Activated B cell treated with CpG ODN at 0.5 μM for 24 hours (primary cell): ENCODE measurements at places on chromosomes 1 and 21.

GRCh38 chr1:11650331-11650991, 3.8 kb downstream of the FBXO2 start:
- peak; percentile 71 for DNase-seq

DNA sequence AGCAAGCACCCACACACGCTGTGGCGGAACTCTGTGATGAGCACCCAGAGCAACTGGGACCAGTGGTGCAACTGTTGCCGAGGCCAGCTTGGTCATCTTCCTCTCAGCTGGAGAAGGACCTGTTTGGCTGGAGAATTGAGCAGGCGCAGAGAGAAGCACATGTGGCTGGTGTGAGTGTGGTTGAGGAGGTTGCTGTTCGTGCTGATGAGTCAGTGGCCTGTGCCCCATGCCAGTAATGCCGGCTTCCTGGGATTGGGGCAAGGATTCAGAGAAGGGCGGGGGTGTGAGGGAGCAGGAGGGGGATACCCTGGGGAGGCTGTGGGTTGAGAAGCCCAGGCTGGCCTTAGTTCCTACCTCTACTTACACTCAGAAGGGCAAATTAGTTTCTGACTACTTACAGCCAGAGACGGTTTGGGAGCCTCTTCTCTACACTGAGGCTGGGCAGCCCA, 57.5 kb upstream of the EPS8L3 start:
- DNase-seq = no peak

GRCh38 chr1:220711056-220711809, 21.1 kb downstream of the C1orf115 start:
- DNase-seq = no peak

GRCh38 chr1:38538834-38539233, 320.7 kb downstream of the RRAGC start:
- no peak for DNase-seq

DNA sequence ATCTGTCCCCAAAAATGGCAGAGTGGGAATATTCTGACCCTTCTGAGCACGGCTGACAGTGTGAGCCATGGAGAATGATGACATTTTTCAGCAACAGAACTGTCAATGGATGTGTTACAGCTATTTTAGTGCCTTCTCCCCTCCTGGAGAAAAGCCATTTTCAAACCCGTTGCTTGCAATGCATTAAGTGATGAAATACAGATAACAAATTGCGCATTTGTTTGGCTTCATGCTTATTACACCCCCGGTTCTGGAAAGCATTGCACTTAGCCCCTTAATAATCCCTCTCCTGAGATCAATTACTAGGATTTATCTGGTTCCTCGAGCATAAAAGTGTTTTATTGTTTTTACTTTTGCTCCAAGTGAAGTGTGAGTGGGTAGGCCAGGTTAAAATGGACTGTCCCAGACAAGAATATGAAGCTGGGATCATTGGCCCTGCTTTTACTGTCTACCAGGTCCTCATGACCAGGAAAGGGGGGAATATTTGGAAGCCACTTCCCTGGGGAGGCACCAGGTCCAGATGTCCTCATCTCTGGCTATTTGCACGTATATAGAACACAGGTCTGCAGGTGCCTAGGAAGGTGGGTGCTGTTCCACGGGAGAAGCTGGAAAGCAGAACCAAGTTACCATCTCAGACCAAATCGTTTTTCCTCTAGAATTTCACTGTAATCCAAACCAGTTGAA, 37.5 kb upstream of the HHAT start:
- DNase-seq = no peak

DNA sequence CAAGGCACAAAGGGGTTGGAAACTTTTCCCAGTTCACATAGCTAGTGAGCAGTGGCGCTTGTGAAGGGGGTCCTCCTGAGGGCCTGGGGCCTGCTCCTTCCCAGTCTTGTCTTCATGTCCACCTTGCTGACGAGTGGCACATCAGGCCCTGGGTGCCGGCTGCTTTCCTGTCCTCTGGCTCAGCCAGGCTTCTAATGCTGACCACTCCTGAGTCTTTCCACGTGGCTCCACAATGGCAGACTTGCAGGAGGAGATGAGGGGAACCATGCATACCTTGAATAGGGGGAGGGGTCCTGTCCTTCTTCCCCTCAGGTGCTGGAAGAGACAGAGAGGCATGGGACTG, 38.7 kb downstream of the MAPKAPK2 start:
- DNase-seq = no peak

- no peak for DNase-seq
Measured at GRCh38 chr1:15402809-15403450, 6.8 kb upstream of the EFHD2 start.

GRCh38 chr1:156319664-156320063, 18.4 kb downstream of the CCT3 start:
- no peak for DNase-seq

- DNase-seq = no peak
Measured at GRCh38 chr1:179448437-179449149, 82.8 kb downstream of the AXDND1 start.

- no peak for DNase-seq
Measured at GRCh38 chr1:159884296-159884695, 15.7 kb downstream of the CFAP45 start.

DNA sequence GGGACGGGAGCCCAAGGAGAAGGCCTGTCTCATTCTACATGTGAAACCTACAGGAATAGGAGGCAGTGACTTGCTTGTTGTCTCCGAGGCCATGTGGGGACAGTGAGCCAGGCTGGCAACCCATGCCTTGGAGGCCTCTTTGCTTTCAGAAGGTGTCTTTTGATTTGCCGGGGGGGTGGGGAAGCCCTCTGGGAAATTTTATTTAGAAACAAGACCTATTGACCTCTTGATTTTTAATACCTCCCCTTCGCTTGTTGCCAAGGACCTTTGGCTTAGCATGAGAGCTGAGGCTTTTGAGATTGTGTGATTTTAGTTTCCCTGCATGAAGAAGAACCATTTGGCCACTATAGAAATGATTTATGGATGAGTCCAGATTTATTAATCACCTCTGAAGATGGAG, 4.1 kb downstream of the ARMH1 start:
- DNase-seq = no peak

DNA sequence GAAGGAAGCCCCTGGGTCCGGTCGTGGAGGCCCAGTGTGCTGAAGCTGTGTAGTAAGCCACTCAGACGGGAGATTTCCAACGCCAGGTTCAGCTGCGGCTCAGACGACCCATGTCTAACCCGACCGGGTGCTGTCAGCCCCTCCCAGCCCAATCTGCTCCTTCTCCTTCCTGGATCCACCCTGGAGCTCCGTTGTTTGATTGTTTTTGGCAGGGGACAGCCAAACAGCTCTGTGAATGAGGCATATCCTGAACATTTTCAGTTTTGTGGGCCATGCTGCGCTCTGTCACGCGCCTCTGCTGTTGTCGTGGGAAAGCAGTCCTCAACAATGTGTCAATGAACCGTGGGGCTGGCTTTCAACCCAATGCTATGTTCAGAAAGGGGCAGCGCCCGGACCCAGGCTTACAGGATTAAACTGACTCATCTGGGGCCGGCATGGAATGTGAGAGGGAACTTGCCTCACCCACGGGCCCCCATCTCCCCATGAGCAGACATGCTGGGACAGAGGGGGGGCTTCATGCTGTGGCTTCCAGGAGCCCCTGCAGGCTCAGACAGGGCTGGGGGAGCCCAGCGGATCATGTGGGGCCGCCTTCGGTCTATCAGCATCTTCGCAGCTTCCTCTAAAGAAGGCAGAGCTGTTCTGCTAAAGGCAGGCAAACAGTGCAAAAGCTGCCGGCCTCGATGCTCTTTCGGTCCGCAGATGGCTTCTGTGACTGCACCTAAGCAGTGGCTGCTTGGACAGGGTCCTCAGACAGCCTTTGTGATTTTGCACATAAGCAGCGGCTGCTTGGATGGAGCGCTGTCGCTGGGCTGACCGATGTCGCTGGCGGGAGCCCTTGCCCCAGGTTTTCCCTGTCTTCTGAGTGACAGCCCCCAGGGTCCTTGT, 101.7 kb downstream of the RIPK4 start:
- DNase-seq = no peak

GRCh38 chr1:228029281-228029680, 22.5 kb downstream of the WNT3A start:
- peak; percentile 4 for DNase-seq

DNA sequence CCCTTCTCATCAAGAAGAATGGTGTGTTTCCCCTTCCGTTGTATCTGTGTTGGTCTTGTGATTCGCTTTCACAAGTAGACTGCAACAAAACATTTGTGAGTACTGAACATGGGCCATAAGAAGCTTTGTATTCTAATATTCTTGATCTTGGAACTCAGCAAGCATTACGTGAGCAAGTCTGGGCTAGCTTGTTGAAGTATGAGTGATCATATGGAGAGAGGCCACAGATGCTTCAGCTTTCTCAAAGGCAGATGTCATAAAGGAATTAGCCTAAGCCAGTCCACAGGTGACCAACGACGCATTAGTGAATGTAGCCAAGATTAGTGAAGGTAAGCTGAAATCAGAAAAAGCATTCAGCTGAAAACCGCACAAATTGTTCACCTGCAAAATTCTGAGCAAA, 609.6 kb upstream of the NEGR1 start:
- no peak for DNase-seq

- no peak for DNase-seq
Measured at GRCh38 chr1:47656719-47657685, 219.2 kb downstream of the FOXD2 start.

- DNase-seq = no peak
Measured at GRCh38 chr1:155113450-155113980, 14.2 kb upstream of the EFNA1 start.

DNA sequence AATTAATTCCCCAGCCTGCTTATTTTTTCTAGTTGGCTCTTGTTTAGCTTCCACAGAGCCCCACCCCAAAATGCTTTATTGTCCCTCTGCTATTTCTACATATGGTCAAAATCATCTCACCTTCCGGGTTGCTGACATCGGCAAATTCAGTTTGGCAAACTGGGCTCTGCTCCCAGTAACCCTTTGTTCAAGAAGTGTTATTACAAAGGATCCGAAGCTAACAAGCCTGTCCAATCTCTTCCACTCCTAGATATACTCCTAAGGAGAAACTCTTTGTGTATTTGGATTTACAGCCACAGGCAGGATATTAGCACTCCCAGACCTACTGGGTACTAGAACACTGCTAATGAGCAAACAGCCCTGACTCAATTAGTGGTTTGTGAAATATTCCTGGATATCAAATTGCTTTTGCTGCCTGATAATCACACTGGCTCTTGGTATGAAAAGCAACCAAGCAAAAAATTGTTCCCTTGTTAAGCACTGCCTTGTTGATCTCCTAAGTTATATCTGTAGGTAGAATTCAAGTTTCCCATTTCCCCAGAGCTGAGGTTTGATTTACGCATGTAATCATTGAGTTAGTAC, 4.0 kb downstream of the JUN start:
- DNase-seq = no peak

GRCh38 chr1:17207046-17207445, 2.1 kb downstream of the PADI1 start:
- DNase-seq = peak; percentile 27

DNA sequence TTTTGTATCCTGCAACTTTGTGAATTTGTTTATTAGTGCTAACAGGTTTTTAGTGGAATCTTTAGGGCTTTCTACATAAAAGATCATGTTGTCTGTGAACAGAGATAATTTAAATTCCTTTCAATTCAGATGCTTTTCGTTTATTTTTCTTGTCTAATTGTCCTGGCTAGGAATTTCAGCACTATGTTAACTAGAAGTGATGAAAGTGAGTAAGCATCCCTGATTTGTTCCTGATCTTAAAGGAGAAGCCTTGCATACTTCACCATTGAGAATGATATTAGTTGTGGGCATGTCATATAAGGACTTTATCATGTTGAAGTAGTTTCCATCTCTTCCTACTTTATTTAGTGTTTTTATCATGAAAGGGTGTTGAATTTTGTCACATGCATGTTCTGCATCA, 23.6 kb upstream of the TRIM67 start:
- no peak for DNase-seq

GRCh38 chr1:87452648-87453047, 124.0 kb downstream of the LMO4 start:
- no peak for DNase-seq

- no peak for DNase-seq
Measured at GRCh38 chr1:63902844-63903589, 129.2 kb downstream of the ROR1 start.

GRCh38 chr1:163050496-163050895, 18.7 kb upstream of the RGS4 start:
- DNase-seq = no peak

GRCh38 chr1:168520052-168520751, 23.6 kb downstream of the XCL2 start:
- DNase-seq = no peak

DNA sequence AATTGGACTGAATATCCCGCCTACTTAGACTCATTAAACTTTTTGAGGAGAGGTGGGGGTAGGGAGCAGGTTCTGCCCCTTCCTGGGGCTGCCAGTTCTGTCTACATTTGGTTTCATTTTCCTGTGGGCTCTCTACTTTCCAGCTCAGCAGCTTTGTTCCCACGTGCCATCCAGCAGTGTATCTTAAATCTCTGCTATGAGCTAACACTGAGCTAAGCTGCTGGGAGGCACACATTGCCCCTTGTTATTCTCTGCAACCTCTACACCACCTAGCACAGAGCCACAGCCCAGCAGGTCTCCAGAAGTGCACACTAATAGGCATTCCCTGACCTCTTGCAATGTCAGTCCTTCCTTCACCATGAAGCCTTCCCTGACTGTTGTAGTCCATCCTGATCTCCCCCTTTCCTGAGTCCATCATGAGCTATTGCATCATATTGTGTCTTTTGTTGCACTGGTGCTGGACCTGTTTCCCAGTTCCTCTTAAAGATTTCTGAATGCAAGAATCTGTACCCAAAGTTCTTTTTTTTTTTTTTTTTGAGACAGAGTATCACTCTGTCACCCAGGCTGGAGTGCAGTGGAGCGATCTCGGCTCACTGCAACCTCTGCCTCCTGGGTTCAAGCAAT, 28.7 kb upstream of the NRDC start:
- no peak for DNase-seq

DNA sequence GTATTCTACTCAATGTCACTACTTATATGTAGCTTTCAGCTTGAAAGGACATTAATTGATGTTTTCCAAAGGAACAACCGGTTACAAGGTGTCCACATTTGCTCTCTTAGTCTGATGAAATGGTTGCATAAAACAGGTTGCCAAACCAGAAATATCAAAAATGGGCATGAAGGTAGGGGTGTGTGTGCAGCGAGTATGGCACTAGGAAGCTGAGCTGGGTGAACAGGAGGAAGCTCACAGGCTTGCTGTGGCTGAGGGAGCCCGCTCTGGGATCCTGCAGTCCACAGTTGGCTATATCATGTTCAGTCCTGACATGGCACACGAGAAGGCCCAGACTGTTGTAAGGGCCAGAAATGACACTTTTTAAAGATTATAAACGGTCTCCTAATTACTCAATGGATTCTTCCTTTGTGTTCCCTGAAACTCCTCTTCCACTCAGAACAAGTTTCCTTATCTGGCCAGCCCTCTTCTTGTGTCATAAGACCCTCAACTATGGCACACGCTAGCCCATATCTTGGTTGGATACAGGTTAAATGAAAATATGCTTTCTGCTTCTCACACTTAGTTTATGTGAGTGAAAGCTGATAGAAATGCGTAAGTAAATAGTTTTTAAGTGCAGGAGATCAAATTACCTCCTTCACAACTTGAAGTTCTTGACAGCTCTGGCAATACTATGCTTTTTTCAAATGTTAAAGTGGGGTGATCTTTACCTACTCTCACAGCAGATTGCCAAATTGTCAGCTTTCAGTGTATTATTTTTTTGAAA, 201.5 kb downstream of the LMO4 start:
- no peak for DNase-seq
